ENCODE measurements at places on chromosomes 4 and X. TPM values are rescaled to one million over a fixed set of nuclear protein-coding genes. Genes with fewer than 3 reads are reported as not detected.
A peak's percentile ranks its signal among the peaks of the same experiment; 100 is the strongest.

- DNase-seq = no peak
These were observed 393.6 kb downstream of the IL15 start for GRCh38 chr4:142030010-142030409.

DNA sequence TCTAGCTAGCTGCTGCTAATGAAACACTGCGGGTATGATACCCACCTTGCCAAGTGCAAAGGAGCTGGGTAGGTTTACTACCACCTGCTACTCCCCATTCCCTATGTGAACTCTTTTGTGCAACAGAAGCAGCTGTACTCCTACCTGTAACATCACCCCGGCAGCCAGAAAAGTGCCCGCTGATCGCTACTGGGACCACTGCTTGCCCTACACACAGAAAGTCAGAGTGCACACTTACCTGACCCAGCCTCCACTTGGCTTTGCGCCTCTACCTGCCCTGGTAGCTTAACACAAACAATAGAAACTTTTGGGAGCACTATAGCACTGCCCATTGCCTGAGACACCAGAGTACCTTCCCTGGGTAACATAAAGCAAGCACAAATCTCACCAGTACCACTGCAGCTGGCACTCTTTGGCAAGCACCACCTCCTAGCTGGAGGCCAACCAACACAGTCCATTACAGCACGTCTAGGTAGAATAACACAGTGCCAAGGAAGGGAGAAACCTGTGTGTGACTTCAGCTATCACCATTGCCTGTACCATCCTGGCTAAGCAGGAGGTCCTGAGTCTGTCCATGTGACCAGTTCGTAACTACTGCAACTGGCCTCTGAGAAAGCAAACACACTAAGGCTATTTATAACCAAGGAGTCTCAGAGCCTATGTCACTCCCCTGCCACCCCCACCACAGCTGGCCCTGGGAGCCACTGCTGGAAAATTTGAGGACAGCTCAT is 80.1 kb downstream of the CENPC start:
- no peak for DNase-seq

- peak; percentile 41 for DNase-seq
These were observed 21.4 kb upstream of the PLCXD1 start for GRCh38 chrX:259692-260355.

DNA sequence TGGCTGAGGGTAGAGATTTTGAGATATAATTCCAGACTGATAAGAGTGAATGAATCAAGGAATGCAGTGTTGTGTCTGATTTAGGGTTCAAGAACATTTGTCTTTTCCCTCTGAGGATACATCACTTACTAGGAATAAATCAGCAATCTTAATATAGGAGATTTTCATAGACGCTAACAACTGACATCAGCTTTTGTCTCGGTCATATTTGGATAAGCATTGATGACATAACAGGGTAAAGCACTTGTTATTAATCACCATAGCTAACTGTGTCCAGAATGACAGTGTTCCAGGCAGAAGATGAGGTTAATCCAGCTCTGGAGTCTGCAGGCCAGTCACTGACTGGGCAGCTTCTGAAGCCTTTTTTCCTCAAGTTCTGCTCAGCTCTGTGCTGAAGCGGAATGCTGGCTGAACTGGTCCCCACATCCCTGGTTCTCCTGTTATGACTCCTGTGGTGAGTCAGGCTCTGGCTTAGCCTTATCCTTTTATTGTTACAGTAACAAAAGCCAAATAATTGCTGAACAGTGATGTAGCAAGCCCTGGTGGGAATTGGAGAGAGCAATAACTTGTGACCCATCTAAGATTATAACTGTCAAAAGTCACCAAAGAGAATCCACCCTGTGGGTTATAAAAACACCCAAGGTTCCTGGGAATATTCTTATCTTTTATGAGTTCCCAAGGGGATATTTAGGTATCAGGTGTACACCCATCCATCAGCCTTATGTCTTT is 41.8 kb downstream of the FNIP2 start:
- DNase-seq = no peak

GRCh38 chr4:101103381-101104142 is 243.8 kb downstream of the PPP3CA start:
- DNase-seq = no peak

GRCh38 chr4:89324671-89325070 is 17.1 kb upstream of the GPRIN3 start:
- no peak for DNase-seq

DNA sequence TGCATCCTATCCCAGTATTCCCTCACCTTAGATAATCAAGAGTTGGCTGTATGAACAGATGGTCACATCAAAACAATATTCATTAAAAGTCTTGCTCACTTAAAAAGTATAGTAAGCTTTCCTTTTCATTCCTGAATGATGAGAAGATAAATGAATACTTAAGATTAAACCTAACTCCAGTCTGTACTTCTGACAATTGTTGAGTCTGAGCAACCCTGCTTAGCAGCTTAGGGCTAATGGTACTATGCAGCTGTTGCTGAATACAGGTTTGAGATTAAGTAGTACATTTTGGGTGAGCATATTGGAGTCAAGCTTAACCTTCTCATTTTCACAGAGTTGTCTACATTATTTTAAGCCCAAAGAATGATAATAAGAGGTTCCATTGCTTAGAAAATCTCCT is 121.7 kb upstream of the ETNPPL start:
- no peak for DNase-seq

DNA sequence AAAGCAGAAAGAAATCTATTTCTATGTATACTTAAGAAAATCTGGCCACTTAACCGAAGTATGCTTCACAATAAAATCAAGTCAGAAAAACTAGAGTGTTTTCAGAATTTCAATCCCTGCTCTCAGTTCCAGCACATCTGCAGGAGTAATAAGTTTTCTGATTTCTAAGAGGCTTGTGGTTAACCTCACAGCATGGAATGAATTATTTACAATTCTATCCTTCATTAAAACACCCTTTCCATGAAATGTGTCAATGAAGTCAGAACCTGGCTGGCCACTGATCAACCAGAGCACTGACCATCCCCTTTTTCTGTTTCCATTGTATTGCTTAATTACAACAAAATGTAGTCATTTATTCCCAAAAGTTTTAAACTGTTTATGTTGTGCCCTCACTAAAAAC is 781.4 kb upstream of the INTU start:
- DNase-seq = no peak

DNA sequence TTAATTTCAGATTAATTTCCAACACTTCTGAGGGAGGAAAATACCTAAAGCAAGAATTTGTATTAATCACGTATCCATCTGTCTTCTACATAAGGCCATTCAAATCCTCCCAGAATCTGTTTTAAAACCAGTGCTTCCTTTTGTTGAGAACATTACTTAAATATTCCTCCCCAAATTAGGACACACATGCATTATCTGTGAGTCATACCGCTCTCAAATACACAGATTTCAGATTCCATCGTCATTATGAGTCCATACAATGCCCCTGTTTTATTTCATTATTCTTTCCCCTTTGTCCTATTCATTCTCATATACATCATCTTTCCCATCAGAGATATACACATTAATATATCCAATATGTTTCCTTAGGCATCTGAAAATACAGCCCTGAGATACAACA is 57.3 kb upstream of the PRSS12 start:
- DNase-seq = no peak

FRG2 gene
- total RNA-seq = not detected

F9 gene
- not detected for total RNA-seq

COX7B2 gene
- not detected for total RNA-seq

CABS1 gene
- not detected for total RNA-seq

Data from upper lobe of right lung (tissue), 1 donor.